Activated T-helper 1 cell treated with anti-CD3 and anti-CD28 coated beads, Interleukin-12 subunit alpha, Interleukin-12 subunit beta, Interleukin-2, Interleukin-4 antibody, amounts not matched to agents 30 ng/mL and 10 ng/mL and 1 ng/mL, durations not matched to agents 14 hours and 24 hours and 36 hours (primary cell): ENCODE measurements at places on chromosomes 7 and 10. TPM values are rescaled to one million over a fixed set of nuclear protein-coding genes. Genes with fewer than 3 reads are reported as not detected.

GRCh38 chr7:53768186-53768585, 732.8 kb downstream of the POM121L12 start:
- no peaks in the 10 kb centered on the region for H3K27me3 ChIP-seq
- no peak overlapping the region for H3K27ac ChIP-seq
- DNase-seq, result no peak
- H3K36me3 ChIP-seq, result no peaks in the 10 kb centered on the region
- H3K4me3 ChIP-seq, result no peak overlapping the region

GRCh38 chr10:14016931-14017333, 313.8 kb downstream of the FRMD4A start:
- H3K4me3 ChIP-seq, result no peak overlapping the region
- peaks cover 11% of the 10 kb centered on the region for H3K4me1 ChIP-seq
- H3K36me3 ChIP-seq, result peaks cover 2% of the 10 kb centered on the region
- H3K27ac ChIP-seq, result no peak overlapping the region

DNA sequence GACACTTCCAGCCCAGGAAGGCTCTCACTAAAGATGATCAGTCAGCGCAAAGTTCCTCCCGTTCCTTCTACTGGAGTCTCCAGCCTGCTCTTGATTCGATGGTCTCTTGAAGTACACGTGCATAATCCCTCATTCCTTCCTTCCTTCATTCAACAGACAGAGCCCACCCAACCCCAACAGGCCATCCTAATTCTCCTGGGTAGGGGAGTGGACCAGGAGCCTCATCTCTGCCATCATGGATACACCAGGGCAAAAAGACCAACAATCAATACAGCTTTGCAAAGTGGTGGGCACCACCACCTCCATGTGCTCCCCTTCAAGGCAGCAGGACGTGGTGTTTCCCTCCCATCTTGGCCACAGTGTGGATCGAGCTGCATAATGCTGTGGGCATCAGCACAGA, 446.3 kb downstream of the GRID1 start:
- no peaks in the 10 kb centered on the region for H3K27me3 ChIP-seq
- H3K4me1 ChIP-seq, result no peaks in the 10 kb centered on the region
- no peaks in the 10 kb centered on the region for H3K36me3 ChIP-seq
- DNase-seq, result no peak
- no peak overlapping the region for H3K27ac ChIP-seq

OGDHL gene
- 1.2 and 2.8 TPM in 2 replicates for total RNA-seq
